ENCODE measurements at places on chromosomes 6 and 20.

- no peak for DNase-seq
Observed at GRCh38 chr6:145060714-145061113, 674.6 kb downstream of the EPM2A start.

GRCh38 chr6:110075406-110075805, 97.3 kb downstream of the GPR6 start:
- DNase-seq, result no peak

- DNase-seq, result no peak
Observed at GRCh38 chr6:111845441-111845871, 27.8 kb downstream of the FYN start.

- DNase-seq, result no peak
Observed at GRCh38 chr20:38083338-38084048, 49.9 kb downstream of the RPRD1B start.

DNA sequence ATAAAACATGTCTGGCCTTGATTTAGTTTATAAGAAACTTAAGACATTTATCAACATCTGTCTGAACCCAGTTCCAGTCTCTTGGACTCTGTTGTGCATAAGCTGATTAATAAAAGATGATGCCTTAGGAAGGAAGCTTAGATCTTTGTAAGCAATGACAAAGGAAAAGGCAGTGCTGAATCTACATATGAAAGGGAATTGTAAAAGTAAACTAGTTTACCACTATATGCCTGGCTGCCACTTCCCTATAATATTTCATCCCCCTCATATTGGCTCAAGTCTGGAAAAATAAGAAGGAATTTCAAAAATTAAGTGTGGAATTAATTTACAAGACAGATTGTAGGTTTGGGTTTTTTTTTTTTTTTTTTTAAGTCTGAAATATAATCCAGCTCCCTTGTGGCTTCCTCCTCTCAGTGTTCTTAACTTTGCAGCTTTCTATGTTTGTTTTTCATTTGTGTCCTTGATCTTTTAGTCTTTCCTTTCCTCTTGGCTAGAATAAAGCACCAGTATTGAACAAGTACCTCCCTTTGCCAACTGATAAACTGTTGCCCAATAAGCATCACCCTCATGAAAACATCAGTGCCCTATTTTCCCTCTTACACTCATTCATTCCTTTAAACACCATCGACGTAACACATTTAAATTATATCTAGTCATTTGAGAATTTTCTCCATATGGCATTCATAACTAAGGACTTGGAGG, 146.7 kb upstream of the TBX18 start:
- DNase-seq, result no peak

Data from omental fat pad (tissue), 4 donors.